ENCODE measurements at places on chromosomes 4 and X.

GRCh38 chr4:89368861-89369260 lies 61.3 kb upstream of the GPRIN3 start:
- no peak for DNase-seq

DNA sequence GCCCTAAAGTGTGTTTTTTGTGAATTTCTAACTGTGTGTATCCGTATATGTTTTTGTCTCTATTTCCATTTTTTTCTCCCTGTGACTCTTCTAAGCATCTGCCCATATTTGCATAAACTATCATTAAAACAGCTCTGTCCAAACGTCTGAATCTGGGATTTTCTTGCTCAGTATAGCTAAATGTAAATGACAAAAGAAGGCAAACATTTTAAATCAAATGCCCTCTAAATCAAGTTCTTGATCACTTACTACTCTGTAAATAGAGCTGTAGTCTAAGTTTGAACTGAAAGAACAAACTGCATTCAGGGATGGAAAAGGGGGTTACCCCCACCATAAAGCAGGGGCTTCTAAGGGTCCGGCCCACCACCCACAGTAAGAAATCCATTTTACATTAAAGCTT lies 432.0 kb upstream of the FAM241A start:
- no peak for DNase-seq

- peak; percentile 4 for DNase-seq
Measured at GRCh38 chrX:110992611-110993010, 103.4 kb upstream of the PAK3 start.

DNA sequence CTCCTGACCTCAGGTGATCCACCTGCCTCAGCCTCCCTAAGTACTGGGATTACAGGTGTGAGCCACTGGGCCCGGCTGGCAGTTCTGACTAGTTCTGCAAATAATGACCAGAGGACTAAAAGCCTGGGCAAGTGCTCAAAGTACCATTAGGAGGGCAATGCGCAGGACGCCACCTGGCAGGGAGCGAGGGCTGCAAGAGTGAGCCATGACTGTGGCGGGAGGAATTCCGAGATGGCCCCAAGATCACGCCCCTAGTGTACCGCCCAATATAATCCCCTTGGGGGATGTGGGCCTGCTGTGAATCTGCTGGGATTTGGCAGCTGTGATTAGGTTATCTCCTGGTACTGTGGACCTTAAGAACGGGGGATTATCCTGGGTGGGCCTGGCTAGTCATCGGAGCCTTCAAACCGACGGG lies 26.2 kb upstream of the GPR78 start:
- no peak for DNase-seq

DNA sequence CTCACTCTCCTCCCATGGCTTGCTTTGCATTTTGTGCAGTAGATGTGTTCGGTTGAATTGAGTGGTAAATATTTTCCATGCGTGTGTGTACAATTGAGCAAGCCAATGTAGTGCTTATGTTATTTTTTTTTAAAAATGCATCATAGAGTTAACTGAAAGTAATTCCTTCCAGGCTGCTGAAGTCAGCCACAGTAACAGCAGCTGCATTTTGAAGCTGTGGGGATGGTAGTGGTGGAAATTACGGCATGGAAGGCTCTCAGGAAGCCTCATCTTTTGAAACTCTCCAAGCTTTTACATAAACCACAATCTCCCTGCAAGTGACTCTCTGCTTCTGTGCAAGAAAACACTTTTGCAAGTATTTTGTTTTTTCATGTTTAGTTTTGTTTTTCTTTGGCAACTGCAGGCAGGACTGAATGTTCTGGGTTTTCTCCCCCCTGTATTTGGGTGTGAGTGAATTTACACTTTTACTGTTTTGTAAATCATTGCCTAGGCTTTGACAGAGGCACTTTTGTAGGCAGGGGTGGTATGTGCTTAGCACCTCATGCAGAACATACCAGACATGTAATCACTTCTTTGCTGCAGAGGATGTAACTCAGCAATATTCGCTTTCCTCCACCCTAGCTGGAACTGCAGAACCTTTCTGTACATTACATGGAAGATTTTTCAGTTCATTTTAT lies 56.2 kb downstream of the LRRC66 start:
- no peak for DNase-seq

DNA sequence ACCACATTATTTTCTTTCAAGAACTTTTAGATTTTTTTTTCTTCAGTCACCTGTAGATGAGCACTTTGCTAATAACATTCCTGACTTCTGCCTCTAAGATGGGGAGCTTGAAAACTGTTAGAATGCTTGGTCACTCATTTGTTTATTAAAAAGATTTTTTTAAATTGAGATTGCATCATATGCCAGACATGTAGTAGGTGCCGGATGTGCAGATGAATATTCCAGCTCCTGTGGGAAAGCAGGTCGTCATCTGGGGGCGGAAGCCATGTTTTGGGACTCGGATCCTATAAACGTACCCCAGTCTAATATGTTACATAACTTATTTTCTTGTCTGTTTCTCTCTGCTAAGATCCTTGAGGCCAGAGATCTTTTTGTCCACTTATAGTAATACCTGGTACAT lies 236.8 kb downstream of the ARHGAP10 start:
- no peak for DNase-seq

DNA sequence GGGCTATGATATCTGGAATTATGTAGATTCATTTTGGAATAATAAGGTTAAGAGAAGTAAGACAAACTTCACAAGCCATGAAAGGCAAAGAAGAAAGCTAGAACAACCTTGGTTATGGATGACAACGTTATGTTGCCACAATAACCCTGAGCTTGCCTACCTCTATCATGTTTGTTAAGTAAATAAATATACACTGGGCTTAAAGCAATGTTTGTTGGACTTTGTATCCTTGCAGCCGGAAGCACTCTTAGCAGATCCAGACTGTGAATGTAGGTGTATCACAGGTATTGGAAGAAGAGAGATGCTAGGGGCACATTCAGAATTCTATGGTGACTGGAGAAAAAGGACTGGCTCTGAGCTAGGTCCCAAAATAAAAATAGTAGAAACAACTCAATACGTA lies 214.4 kb downstream of the HS3ST1 start:
- DNase-seq: no peak

DNA sequence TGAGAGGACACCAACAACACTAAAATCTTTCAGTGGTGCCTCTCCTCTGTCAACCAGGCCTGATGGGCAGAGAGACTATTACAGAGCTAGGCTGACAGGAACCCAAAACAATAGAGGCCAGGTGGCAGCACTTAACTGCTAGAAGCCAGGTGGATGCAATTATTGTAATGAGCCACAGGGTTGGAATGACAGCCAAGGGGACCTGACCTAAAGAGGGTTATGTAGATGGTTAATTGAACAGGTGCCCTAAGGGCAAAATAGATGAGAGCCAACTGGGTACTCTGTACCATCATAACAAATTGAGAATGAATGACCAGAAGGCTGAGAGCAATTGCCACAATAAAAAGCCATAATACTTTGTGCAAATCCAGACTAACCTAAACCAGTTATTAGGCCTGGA lies 24.7 kb upstream of the FRAS1 start:
- no peak for DNase-seq

DNA sequence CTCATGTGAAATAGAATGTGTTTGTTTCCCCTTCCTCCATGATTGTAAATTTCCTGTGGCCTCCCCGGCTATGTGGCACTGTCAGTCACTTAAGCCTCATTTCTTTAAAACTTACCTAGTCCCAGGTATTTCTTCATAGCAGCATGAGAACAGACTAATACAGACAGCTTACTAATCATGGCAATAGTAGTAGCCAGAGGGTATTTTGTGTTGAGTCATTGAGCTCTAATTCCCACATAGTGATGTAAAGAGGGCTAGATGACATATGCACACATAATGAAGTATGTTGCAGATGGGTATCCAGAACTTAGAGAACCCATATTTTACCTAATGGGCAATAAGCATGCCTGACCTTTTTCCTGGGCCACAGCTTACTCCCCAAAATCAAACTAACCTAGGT lies 1197.2 kb downstream of the PCDH7 start:
- DNase-seq: no peak

DNA sequence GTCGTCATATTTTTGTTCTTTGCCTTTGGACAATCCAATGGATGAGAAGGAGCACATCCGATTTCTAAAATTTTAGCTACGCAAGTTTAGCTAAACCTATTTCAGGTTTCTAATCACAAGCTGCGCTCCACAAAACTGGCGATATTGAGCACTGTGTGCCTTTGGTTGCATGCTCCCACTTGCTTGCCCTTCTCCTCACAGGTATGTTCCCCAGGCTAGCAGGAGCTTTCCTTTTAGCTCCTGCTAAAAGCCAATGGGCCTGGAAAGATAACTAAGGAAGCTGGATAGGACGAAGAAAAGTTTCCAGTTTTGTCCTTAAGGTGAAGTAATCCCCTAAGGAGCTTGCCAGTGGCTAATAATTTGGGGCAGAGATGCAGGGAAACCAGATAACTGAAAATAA lies 975.2 kb downstream of the FSTL5 start:
- no peak for DNase-seq

GRCh38 chr4:102403116-102403515 lies 57.8 kb upstream of the SLC39A8 start:
- no peak for DNase-seq

GRCh38 chr4:143421609-143422008 lies 84.9 kb downstream of the GAB1 start:
- no peak for DNase-seq

- DNase-seq: no peak
Measured at GRCh38 chr4:12555011-12555410, 929.1 kb downstream of the RAB28 start.

- no peak for DNase-seq
Measured at GRCh38 chr4:75830906-75831305, 71.3 kb downstream of the PPEF2 start.

DNA sequence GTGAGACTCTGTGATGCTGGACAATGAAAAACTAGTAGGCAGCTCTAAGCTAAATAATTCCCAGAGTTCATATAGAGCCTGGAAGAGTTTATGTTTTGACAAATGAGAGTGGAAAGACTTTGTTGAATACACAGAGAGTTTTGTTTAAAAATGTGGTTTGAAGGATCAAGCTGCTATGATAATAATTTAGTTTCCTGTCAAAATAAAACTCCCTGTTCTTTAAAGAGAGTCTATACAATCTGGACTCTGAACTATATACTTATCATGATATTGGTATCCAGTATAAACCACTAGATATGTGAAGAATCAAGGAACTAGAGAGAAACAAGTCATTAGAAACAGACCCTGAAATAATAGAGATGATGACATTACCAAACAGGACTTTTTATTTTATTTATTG lies 158.6 kb downstream of the C4orf33 start:
- DNase-seq: no peak

- DNase-seq: no peak
Measured at GRCh38 chr4:6969826-6970800, 60.5 kb downstream of the TBC1D14 start.

GRCh38 chr4:139568206-139568955 lies 12.4 kb upstream of the SETD7 start:
- no peak for DNase-seq

DNA sequence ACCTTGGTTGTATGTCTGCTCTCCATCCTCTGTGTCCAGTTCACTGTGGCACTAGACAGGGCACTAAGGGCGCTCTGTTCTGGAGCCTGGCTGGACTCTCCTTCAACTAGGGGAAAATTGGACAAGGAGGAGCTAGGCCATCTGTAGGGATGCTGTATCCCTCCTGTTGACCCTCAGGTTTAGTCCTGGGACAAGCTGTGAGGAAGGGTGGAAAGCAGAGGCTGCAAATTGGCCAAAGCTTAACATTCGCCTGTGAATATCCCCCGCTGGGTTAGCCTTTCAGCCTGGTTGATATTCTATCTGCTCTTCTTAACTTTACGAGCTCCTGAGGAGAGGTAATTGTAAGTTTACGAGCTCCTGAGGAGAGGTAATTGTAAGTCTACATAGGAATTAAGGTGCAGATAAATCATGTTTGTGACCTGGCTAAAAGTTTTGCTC lies 64.4 kb upstream of the ENPEP start:
- no peak for DNase-seq

GRCh38 chr4:74486905-74487304 lies 42.0 kb downstream of the AREG start:
- no peak for DNase-seq

DNA sequence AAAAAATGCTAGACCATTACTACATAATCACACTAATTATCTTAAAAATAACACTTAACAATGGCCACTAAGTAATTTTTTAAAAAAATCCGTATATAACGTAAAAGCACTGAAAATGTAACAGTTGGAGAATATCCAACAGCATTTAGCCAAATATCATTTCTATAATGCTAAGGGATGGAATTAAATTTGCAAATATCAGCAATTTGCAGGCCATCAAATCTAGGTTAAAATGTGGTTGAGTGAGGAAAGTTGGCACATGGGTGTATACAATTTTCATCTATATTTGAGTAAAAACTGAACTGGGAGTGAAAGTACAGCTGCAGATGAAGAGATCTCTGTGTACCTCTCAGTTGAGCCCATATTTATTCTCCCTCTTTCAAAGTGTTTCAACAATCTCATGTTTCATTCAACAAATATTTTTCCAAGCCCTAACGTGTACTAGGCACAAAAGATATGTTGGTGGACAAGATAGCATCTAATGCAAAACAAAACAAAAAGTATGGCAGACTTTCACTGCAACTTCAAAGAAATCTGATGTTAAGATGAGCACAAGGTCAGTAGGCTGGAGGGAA lies 63.0 kb downstream of the MBNL3 start:
- DNase-seq: no peak

DNA sequence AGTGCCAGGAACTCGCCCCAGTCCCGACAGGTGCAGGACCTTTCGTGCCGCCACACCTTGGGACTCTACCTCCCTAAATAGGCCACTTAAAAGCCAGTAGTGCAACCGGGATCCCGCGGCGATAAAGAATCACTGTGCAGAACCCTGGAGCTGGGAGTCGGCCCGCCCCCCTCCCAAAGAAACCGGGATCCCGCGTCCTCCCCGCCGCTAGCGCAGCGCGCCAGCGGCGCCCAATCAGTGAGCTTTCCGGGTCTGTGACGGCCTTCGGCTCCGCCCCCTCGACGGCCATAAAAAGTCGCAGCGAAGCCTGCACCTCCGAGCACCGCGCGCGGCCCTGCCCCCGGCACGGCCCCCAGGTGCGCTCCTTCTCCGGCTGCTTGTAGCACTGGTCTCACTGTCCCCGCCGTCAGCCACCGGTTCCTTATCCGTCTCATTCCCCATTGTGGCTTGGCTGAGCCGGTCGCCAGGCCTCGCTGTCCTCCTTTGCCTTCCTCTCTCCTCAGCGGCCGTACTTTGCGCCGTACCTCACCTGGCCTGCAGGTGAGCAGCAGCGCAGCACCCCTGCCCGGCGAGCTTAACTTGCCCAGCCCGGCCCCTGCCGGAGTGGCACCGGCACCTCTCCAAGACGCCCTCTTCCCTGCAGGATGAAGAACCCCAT lies at the start of gene LRAT:
LRAT (plus strand) TSS at position 318 of the 658 bp plus-strand sequence; CDS start at position 645, 327 bp downstream.
- DNase-seq: no peak

DNA sequence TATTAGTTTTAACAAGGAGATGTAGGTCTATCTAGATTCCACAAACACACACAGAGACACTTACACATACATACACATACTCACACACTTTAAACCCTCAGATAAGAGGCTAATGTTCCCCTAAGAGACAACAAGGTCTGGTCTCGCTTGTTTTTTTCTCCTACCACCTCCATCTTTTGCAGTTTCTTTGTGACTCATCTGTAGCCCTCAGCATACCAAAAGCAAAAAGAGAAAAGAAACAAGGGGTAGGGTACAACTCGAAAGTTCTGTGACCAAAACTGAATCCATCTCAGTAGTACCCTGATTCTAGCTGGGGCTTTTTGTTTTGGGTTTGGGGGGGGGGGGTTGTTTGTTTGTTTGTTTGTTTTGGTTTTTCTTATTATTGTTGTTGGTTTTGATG lies 12.2 kb upstream of the EXOSC9 start:
- no peak for DNase-seq

GRCh38 chr4:118776157-118776954 lies 59.6 kb downstream of the SEC24D start:
- no peak for DNase-seq
